NCI-H2029 (cell line): ENCODE measurements at places on chromosomes 2 and 18.

GRCh38 chr2:201218780-201219179, 35.8 kb downstream of the CASP10 start:
- no peak for DNase-seq

DNA sequence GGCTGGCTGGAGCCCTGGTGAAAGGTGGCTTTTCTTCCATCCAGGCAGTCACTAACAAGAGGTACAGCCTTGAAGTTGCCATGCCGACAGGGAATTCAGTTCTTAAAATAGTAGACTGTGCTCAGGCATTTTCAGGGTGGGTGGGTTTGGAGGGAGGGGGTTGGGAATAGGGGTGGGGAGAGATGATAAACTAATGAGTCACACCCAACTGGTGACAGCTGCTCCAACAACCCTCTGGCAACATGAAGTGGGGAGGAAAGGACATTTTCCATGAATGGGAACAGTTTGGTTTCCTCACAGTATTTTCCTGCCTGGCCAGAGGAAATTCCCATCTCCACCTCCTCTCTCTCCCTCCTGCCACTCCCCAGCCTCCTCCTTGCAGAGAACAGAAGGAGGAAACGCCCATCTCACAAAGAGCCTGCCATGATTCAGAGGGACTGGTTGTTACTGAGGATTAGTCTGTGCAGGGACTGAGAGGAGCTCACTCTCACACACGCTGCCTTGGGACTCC, 113.0 kb upstream of the SLC1A4 start:
- no peak for DNase-seq

- DNase-seq = no peak
Observed at GRCh38 chr2:178194600-178195389, 483 bp downstream of the OSBPL6 start.

DNA sequence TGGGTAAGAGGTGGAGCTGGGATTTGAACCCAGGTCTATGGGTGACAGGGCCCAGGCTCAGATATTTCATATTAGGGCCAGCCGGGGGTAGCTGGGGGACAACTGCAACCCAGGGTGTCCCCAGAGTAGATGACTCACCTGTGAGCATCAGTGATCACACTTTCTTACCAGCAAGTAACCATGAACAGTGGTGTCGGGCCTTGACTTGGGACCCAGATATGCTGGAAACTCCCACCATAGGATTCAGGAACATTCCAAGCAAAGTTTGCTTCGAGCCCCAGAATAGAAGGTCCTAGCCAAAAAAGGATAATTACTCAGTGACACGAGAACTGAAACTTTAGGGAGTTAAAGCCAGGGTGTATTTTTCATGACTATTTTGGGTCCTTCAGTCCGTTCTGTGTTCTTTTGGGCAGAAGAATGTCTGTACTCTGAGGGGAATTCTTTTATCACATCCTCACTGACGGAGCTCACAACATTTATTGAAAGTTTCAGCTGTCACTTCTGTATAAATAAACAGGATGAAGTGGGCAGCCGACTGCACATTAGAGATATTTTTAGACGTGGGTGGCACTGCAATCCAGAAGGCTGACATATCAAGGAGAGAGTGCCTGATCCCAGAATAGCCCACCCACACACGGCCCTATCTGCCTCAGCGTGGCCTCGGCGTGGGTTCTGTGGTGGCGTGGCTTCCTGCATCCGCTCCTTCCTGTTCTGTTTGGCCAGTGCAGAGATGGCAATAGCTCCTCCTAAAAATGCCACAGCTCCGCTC, 45.6 kb downstream of the RAMP1 start:
- DNase-seq = no peak

GRCh38 chr2:6833300-6833604, 32.5 kb downstream of the CMPK2 start:
- no peak for DNase-seq

DNA sequence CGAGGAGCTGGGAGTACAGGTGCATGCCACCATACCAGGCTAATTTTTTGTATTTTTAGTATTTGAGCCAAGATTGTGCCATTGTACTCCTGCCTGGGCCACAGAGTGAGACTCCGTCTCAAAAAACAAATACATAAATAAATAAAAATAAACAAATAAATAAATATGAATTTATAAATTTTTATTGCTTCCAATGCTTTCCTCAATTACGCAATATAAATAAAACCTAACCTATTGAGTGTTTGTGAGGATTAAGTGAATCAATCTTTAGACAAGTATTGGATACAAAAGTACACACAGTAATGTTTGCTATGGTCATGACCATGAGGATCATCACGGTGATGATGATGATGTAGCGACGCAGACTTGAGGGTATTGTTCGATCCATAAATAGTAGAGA, 257.4 kb downstream of the ASXL3 start:
- peak; percentile 20 for DNase-seq

DNA sequence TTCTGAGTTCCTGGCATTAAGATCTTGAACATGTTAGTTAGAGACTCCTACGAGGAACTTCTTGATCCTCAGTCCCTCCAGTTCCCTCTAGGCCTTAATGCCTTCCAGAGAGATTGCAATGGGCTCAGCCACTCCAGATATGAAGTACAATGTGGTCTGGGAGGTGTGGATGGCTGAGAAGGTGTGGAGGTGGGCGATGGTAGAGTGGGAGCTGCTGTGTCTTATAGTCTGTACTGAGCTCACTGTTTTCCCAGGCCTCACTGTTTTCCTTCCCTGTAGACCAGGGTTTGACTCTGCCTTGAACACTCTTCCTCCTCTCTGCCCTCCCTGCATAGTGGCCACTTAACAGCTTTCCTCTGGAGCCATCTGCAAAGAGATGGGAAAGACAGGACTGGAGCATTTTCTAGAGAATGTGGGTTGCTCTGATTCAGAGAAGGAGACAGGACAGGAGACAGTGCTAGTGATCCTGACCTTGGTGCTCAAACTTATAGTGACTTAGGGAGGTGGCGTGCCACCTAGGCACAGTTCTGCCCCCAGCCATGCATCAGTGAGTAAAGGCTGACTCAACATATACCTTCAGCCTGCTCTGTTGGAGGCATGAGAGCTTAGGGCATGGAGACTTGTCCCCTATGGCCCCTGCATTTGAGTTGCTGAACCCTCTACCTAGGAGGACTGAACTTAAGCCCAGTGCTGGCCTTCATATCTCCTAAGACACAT, 129.7 kb downstream of the TDRD15 start:
- no peak for DNase-seq

DNA sequence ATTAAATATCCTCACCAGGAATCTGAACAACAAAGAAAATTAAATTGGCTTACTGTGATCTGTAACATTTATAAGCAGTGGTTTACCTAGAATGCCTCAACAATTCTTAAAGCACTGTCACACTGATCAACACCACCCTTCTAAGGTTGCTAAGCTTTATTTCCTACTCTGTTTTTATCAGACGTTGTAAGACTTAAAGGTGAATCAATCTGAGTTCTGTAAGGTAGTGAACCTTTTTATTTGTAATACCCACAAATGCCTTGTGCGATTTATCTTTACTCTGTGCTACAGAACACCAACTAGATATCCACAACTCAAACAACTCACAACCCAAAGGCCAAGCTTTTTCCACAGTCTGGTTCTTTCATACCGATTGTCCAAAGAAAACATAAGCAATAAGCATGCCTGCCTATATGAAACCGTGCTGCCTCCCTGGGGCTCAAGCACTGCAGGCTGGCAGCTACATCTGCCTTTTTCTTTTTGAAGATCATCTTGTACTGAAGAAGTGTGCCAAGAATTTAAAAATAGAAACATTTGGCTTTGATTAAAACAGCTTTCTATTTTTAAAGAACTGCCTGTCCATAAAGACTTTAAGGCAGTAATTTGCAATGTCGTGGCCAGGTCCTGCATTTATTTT, 490.7 kb downstream of the NUP35 start:
- peak; percentile 0 for DNase-seq

GRCh38 chr2:217049422-217049821, 189.6 kb upstream of the TNP1 start:
- DNase-seq = no peak

- no peak for DNase-seq
Observed at GRCh38 chr18:905307-905947, 756 bp downstream of the ADCYAP1 start.

DNA sequence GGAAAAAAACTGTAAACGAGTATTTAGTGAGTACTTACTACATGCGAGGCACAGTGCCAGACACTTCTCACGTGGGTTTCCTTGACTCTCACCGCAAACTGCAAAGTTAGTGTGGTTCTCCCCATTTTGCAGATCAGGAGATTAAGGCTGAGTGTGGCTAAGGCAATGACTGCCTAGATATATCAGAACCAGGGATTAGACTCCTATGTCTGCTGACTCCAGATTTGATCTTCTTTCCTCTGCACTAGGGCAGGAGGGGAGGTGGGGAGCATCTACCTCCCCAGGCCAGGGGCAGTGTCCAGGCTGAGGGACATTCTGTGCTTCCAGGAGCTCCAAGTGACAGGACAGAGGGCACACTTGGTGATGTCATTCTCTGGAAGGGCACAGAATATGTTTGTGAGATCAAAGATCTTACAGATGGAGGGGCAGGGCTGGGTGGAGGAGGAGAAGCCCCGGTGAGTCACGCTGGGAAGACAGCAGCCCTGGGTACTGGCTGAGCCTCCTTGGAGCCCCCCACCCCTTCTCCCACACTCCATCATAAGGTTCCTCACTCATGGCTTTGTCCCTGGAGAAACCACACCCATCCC, 92.4 kb downstream of the RHOB start:
- DNase-seq = no peak

DNA sequence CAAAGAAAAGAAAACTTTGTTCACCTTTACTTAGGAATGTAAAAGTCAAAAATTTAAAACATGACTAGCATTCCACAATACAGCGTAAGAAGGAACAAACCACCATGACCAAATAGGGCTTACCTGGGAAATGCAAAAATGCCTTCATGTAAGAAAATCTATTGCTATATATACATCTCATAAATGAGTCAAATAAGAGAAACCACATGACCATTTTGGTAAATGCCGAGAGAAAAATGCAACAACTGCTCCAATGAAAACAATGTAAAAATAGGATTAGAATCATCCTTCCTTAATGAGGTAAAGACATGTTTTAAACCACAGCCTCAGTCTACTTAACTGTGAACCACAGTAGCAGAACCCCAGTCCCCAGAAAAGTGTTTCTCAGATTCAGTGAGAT, 49.4 kb downstream of the TGOLN2 start:
- no peak for DNase-seq

DNA sequence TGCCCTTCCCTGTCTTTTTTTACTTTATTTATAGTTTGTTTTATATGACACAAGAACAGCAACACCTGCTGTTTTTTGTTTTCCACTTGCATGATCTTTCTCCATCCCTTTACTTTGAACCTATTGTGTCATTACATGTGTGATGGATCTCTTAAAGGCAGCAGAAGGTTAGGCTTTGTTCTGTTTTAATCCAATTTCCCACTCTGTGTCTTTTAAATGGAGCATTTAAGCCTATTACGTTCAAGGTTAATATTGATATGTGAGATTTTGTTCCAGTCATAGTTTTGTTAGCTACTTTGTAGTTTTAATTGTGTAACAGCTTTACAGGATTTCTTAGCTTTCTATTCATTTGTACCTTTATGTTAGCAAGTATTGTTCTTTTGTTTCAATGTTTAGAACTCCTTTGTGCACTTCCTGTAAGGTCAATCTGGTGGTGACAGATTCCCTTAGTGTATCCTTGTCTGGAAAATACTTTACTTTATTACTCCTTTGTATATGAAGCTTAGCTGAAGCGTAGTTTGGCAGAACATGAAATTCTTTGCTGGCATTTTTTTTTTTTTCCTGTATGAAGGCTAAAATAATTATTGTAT, 1443.0 kb upstream of the LRRTM1 start:
- no peak for DNase-seq

DNA sequence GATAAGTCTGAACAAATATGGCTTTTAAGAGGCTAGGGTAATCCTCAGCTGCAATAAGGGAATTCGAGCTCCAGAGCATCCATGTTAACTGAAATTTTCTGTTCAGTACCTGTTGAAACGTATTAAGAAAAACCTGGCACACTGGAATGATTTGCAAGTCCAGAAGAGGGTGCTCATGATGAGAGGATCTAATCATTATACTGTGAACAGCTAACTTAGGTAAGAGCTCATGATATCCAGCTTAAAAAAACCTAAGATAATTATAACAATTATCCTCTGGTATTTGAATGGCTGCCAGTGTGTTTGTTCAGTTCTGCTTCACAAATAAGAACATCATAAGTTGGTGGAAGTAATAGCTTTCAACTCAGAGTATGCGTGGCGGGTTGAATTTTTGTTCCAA, 1118.3 kb upstream of the DDX18 start:
- DNase-seq = no peak

GRCh38 chr2:148893906-148894305, 18.9 kb downstream of the KIF5C start:
- no peak for DNase-seq

GRCh38 chr2:96804986-96805385, 11.1 kb upstream of the CNNM3 start:
- no peak for DNase-seq

DNA sequence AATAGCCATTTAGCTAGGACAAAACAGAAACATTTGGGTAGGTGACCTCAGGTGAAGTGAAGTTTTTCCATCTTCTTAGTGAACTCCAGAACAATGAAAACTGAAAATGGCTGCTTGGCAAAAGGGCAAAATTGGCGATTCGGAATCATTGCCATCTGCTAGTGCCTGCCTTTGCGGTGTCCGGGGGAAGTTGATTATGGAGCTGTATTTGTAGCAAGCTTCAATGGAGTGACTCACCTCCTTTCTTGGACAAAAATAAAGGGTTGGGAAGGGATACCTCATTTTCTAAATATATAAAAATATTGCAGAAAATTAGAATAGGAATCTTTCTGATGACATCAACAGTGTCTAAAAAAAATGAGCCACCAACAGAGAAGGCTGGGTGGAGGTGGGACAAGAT, 460.5 kb downstream of the TGIF1 start:
- DNase-seq = no peak

GRCh38 chr18:12924616-12925015, 23.2 kb upstream of the SEH1L start:
- DNase-seq = no peak

GRCh38 chr18:73690222-73690621, 457.4 kb downstream of the FBXO15 start:
- DNase-seq = no peak

DNA sequence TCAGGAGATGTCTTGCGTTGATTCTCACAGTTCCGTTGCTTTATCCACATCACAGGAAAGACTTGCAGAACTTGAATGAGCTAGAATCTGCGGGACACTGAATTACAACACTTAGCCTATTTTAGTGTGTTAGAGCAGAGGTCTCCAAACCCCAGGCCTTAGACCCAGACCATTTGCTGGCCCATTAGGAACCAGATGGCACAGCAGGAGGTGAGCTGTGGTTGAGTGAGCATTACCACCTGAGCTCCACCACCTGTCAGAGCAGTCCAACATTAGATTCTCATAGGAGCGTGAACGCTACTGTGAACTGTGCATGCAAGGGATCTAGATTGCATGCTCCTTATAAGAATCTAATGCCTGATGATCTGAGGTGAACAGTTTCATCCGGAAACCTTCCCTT, 3.8 kb downstream of the MRPL30 start:
- no peak for DNase-seq

GRCh38 chr2:70443726-70444125, 109.9 kb downstream of the TGFA start:
- no peak for DNase-seq

DNA sequence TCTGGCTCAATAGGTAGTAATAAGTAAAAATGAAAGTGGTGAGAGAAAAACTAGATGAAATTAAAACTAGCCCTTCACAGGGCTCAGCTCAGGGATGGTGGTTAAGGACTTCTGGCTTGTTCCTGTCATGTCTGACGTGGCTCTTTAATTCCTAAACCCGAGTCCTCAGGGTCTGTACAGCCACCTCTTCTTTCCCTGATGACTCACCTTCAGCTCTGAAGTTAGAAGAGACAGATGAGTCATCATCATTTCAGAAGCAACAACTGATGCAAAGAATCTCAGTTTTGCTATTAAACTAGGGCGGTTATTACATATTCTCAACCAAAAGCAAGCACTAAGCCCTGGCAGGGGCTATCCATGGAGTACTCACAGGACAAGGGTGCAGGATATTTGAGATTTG, 24.0 kb upstream of the ITGB6 start:
- DNase-seq = no peak
